ENCODE measurements at places on chromosomes 3 and 15.

DNA sequence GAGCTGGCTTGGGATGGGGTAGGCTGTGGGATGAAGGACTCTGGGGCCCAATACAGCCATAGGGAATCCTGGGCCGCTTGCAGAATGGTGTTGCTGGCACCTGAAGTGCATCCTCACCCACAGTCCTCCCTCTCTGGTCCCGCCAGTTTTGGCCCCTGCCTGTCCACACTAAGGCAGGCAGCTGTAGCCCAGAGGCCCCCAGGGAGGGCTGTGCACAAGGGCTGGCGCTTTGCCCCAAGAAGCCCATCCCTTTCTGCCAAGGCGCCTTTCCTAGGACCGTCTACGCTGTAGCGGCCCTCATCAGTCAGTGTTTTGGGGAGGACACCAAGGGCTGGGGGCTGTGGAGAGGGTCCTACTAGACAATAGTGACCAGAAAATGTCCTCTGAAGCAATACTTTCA lies 116.2 kb upstream of the ABHD17C start:
- DNase-seq: no peak

- DNase-seq: no peak
These were observed 190.5 kb upstream of the NECTIN3 start for GRCh38 chr3:110881069-110881468.

GRCh38 chr3:66115858-66116654 lies 77.3 kb upstream of the MAGI1 start:
- DNase-seq: peak; percentile 94

DNA sequence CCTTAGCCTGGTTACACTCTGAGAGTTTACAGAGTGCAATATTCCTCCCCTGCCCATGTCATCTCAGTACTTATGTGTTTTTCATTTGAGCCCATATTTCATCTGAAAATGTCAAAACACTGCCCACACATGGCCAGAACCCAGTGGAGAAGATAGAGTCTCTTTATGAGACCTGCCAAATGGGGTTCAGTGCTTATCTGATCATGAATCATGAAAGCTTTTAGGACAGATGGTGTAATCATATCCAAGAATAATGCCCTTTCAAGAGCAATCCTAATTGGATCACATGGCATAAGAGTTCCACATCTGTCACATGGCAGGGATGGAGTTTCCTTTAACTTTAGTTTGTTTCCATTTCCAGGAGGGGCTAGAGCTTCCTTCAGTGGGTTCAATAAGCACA lies 77.2 kb upstream of the AGBL1 start:
- DNase-seq: no peak

GRCh38 chr3:32493437-32494414 lies 8.9 kb downstream of the CMTM6 start:
- no peak for DNase-seq
